ENCODE measurements at places on chromosomes 7 and 10.

GRCh38 chr7:50981743-50982142, 199.0 kb upstream of the GRB10 start:
- DNase-seq, result no peak

DNA sequence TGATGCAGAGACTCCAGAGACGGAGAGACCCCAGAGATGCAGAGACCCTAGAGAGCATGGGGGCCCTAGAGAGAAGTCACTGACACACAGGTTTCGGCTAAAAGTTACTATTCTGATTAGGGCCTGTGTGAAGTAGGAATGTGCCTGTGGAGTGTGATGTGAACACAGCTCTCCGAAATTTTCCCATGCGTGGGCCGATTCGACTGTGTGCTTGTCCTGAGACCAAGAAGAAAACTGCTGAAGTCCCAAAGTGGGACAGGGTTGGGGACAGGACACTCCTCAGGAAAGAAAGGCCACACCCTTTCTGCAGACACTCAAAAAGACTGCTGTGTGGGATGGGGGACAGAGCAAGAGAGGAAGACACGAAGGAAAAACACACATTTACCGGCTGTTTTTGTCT, 533.5 kb downstream of the PTPRN2 start:
- DNase-seq, result no peak

GRCh38 chr7:82364671-82365070, 78.9 kb downstream of the CACNA2D1 start:
- DNase-seq, result no peak

DNA sequence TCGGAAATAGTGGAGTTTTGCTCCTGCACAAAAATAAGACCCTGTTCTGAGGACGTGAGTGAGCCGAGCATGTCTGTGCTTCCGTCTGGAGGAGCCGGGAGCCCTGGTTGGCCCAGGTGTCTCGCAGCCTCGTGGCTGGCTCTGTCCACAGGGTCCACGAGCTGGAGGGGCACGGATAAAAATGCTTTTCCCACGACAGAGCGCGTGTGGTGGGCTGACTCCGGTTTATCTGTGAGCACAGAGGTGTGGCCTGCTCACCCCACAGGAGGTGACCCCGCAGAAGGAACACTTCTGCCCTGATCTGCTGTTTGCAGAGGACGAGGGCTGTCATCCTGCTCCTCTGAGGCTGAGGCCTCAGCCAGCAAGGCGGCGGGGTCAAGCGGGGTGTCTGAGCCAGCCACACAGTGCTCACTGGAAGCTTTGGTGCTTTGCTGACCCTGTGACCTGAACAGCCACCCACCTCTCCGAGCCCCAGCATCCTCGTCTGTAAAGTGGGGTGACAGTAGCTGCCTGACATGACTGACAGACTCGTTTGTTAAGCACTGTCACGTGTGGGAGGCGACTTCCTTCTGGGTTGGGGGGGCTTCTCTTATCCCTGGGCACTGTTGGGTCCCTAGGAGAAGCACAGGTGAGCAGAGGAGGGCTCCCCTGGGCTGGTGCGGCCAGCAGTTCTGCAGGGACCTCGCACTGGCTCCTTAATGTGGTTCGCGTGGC, 162.5 kb downstream of the DNAJB6 start:
- DNase-seq, result no peak

GRCh38 chr7:56105508-56105907, 768 bp downstream of the CHCHD2 start:
- DNase-seq, result peak; percentile 55

GRCh38 chr10:58115218-58116050, 152.3 kb downstream of the IPMK start:
- DNase-seq, result no peak

DNA sequence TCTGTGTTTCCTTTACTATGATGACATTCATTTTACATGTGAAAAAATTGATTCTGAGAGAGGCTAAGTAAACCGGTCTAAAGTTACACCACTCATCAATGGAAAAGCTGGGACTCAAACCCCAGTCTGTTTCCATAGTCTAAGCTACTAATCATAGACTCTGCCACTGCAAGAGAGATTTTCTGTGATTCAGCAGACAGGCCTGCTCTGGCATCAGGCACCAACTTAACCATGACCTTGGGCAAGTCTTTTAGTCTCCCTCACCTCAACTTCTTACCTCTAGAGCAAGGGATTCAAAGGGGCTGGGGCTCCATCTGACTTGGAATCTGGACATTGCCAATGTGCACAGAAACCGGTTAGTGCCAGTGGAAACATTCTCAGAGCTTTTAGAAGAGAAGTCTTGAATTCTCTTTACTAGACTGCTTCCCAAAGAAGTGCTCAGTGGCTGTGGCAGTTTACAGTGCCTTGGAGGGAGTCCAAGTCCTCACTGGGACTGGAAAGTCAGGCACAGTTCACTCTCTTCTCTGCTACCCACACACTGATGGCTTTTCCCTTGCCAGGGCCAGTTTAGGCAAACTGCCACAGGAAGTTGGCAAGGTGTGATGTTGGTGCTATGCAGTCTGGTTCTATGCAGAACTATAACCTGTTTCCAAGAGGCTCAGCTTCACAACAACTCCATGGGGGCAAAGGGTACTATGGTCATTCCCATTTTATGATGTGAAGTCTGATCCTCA, 4.5 kb upstream of the BLNK start:
- peak; percentile 63 for DNase-seq

DNA sequence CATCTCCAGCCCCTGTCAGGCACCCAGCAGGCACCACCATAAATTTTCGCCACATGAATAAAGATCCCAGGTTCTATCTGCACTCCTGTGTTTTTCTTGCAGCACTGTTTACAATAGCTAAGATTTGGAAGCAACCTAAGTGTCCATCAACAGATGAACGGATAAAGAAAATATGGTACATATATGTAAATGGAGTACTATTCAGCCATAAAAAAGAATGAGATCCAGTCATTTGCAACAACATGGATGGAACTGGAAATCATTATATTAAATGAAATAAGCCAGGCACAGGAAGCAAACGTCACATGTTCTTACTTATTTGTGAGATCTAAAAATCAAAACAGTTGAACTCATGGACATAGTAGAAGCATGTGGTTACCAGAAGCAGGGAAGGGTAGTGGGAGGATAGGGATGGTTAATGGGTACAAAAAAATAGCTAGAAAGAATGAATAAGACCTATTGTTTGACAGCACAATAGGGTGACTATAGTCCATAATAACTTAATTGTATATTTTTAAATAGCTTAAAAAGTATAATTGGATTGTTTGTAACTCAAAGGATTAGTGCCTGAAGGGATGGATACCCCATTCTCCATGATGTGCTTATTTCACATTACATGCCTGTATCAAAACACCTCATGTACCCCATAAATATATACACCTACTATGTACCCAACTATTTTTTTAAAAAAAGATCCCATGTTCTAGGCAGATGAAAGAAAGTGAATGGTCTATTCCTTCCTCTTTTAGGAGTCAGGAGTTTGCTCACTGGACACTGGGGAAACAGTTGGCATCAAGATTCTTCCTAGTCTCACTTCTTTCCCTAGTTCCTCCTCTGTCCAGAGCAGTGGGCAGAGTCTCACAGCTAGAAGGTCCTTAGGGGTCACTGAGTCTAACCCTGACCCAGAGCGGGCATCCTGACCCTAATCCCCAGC, 1.0 kb upstream of the NPFFR1 start:
- DNase-seq, result no peak

DNA sequence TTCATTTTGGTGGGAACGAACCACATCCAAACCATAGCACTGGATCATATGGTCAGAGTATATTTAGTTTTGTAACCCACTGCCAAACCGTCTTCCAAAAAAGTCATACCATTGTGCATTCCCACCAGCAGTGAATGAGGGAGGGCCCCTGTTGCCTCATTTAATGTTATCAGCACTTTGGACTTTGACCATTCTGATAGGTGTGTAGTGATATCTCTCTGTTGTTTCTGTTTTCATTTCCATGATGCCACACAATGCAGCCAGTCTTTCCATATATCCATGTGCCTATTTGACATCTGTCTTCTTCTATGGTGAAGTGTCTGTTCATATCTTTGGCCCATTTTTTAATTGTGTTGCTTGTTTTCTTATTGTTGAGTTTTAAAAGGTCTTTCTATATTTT, 105.0 kb upstream of the PPP2R2D start:
- no peak for DNase-seq

- DNase-seq, result no peak
Measured at GRCh38 chr7:143362131-143363015, at the start of gene FAM131B. TSS of gene FAM131B (minus strand) at chr7:143362713. CDS start at chr7:143362603, 110 bp downstream.

DNA sequence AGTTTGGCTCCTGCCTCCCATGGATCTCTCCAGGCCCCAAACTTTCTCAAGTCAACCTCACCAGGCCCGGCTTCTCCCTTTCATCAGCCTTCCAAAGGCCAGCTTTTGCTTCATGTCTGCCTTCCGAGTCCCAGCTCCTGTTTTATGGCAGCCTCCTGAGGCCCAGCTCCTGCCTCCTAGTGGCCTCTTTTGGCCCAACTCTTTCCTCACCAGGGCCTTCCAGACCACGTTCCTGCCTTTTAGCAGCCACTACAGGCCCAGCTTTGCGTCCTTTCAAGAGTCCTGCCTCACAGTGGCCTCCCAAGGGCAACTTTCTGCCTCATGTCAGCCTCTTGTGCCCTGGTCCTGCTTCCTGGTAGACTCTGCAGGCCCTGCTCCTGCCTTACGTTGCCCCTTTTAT, 15.3 kb upstream of the TMEM248 start:
- no peak for DNase-seq

GRCh38 chr7:73810998-73811360, 19.8 kb upstream of the CLDN4 start:
- DNase-seq, result no peak

DNA sequence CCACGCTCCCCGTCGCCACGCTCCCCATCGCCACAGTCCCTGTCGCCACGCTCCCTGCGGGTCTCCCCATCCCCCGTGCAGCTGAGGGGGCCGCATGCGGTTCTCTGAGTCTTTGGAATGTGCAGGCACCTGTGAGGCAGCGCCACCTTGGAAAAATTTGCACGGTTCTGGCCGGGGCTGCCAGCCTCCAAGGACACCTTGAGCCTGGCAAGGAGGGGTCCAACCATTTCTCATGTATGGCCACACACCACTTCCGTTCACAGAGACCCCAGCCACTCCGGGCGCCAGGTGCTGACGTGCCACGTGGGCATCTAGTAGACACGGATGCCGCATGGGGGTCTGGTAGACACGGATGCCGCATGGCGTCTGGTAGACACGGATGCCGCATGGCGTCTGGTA, 70.5 kb upstream of the ADGRA1 start:
- no peak for DNase-seq

GRCh38 chr10:340646-341045, 205.4 kb downstream of the ZMYND11 start:
- DNase-seq, result no peak

DNA sequence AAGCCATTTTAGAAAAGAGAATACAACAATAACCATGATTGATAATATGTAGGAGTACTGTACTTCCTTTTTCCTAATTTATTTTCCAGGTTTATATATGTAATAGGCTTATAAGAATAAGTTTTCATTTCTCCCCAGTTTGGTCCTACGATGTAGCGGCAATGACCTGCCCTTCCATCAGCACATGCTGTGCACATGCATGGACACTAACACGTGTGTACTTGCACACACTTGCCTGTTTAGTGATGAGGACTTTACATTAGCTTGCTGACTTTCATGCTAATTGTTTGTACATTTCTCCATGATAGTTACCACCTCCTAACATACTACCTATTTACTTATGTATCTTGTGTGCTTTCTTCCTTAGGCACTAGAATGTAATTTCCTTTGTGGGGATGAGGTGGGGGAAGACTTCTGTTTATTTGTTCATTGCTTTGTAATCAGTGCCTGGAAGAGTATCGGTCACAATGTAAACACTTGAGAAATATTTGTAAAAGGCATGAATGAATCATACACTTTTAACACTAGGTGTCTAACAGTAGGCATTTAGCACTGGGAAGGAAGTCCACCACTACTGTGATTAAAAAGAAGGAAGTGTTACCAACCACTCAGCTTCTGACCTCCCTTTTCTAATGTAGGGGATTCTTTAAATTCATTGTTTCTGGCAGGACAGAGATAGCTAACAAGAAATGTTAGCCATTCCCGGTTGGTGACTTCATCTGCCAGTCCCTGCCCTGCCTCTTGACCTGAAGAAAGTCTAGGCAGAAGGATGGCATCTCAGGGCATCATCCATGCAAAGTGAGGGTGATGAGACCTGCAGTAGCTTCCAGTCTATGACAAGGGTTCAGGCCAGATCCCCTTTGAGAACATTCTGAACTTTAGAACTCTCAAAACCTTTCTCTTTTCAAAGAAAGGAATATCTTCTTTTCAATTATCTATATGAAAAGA, 120.2 kb upstream of the RAB18 start:
- peak; percentile 73 for DNase-seq

DNA sequence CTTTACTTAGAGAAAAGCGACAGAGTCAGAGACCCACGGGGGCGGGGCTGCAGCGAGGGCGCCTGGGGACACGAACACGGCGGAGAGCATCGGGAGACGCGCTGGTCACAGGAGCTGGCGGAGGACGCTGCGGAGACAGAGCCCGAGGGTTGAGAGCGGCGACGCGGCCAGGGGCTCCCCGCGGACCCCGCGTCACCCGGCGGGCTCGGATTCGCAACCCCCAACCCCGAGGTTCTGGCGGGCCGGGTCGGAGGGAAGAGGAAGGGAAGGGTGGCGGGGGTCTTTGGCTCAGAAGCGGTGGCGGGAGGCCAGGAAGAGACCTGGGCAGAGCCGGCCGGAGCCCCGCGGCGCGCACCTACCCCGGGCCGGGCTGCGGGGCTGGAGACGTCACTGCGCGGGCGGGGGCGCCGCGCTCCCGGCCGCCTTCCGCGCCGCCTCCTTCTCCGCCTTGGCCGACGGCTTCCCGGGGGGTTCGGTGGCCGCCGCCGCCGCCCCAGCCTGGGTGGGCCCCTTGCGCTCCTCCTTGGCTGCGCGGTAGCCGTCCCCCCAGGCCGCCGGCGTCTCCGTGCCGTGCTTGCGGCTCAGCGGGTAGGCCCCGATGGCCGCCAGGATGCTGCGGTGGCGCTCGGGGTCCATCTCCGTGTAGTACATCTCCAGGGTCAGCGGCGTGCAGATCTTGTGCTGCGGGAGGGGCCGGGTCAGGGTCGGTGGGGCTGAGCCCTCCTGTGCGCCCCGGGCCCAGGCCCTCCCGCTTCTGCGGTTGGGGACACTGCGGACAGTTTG, 11.1 kb downstream of the CALY start:
- DNase-seq, result no peak

GRCh38 chr10:20552382-20552781, 344.7 kb downstream of the NEBL start:
- DNase-seq, result no peak

DNA sequence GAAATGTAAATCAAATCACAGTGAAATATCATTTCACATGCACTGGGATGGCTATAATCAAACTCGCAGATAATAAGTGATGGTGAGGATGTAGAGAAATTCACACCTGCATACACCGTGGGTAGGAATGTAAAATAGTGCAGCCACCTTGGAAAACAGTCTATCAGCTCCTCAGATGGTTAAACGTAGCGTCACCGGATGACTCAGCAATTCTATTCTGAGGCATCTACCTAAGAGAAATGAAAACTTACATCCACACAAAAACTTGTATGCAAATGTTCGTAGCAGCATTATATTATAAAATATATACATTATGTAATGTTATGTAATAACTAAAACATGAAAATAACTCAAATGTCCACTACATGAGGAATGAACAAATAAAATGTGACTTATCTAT, 38.9 kb downstream of the SH3PXD2A start:
- DNase-seq, result peak; percentile 51

All from MCF 10A (cell line).